ENCODE measurements at places on chromosomes 13 and 19.

DNA sequence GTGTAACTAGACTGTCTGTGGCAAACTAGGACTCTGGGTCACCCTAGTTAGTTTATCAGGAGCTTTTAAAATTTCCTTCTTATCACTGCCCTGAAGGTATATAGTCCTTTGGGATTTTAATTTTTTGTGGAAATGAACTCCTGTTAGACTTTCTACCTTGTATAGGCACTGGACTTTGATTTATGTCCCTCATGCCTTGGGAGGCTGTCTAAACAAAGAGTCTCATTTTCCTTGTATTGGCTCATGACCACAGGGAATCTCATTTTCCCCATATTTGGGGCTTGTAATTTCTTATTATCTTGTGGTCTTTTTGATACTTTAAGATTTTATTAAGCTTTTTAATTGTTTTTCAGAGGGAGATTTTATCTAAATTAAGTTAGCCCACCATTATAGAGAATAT, 21.4 kb downstream of the KCTD4 start:
- no peak for DNase-seq

GRCh38 chr13:43905435-43906031, 25.8 kb downstream of the LACC1 start:
- DNase-seq: peak; percentile 61

- no peak for DNase-seq
Measured at GRCh38 chr13:87851410-87851809, 180.2 kb downstream of the SLITRK5 start.

GRCh38 chr13:41365631-41366030, 54.6 kb downstream of the NAA16 start:
- peak; percentile 39 for DNase-seq

GRCh38 chr13:34749046-34749445, 193.0 kb upstream of the NBEA start:
- DNase-seq: no peak

DNA sequence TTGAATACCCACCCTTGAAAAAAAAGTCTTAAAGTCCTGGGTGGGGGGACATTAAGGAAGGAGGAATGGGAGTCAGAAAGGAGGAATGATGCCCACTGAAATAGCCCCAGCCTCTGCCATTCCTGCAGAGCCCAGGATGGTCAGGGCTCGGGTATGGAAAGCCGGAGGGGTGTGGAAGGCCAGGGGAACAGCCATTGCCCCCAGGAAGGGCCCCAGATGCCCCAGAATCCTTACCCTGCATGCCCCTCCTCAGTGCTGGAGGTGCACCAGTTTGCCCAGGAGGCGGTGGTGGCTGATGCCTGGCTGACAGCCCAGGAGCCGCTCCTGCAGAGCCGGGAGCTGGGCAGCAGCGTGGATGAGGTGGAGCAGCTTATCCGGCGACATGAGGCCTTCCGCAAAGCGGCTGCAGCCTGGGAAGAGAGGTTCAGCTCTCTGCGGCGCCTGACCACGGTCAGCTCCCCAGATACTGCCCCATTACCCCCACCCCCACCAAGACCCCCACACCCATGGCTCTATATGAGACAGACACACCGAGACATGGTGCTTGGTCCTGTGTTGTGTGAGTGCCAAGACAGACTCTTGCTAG, 10.7 kb upstream of the SHKBP1 start:
- DNase-seq: no peak

GRCh38 chr13:41962994-41963393, 2.1 kb upstream of the VWA8 start:
- no peak for DNase-seq

DNA sequence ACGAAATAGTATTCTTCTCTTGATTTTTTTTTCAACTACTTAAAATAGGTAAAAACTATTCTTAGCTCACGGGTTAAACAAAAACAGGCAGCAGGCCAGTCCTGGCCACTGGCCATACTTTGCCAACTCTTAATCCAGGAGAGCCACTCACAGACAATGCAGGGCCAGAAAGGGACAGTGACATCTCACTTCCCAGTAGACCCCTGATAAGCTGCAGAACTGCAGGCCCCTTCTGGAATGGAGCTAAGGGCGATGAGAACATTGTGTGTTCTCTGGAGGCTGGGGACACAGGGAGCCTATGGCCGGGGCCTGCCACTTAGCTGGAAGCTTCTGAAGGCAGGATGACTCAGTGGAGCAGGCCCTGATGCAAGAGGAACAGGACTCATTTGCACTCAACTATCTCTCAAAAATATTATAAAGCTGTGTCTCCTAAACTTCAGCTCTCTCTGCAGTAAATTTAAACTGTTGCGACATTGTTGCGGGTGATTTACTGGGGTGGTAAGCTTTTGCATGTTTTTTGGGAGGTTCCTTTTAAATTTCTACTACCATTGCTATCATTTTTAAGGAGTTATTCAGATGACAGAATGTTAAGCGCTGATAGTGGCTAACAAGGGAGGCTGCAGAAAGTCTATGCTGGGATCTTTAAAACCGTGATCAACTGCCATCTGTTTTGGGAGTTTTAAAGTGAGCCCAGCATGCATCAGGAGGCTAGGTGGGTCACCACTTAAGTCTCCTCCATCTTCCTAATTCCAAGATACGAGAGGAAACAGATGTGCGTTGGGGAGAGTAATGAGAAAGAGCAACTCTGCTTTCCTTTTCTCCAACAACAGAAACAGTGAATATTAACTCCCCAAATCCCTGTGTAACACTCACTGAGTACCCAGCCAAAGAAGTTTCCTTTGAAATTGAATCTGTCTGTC, 33.2 kb upstream of the KATNAL1 start:
- DNase-seq: peak; percentile 91

DNA sequence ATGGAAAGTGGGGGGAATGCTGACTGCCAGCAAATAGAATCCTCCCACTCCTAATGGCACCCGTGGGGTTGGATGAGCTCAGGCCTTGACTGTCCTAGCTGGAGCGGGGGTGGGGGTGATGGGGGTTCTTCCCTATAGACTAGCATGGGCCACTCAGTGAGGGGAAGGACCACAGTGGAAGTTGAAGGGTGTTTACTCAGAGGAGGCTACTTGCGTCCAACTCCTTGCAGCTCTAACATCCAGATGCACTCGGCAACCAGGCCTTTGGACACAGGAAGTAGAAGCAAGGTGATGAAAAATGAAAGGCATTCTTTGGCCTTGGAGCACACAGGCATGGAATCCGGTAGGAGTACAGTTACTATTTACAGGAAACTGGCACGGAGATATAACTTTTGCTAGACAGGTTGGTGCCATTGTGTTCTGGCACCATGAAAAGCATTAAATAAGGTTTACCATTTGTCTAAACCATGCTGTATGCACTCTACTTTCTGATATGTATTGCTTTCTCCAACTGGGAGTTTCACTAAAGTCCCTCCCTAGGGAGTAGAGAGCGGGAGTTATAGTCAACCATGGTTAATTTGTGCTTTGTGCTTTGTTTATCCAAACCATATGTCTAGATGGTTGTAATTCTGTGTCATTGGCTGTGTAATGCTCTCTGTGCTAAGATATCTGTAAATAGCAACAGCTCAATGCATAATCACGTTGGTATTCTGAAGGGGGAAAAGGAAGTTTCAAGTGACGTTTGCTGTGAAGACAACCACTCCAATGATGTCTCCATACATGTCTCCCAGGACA, 125.3 kb downstream of the TSHZ3 start:
- peak; percentile 92 for DNase-seq

Measured in fibroblast of skin of left biceps (primary cell).